ENCODE measurements at places on chromosomes 3 and 15.
A peak's percentile ranks its signal among the peaks of the same experiment; 100 is the strongest.

DNA sequence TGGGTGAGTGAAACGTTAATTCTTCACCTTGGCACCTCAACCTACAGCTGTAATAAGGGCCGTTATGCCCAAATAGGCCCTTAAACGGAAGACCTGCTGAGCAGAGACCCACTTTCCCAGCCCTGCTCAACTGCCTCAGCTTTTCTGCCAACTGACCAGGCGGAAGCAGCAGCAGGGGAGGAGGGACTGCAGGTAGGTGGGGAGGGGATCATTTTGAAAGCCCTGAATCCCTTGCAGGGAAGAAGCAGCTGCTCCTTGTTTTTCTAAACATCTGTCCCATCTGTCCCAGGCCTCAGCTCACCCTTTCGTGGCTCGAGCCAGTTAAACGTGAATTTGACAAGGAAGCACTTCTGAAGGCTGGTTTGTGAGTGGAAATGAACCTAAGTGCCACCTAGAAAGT is 978 bp upstream of the CMC1 start:
- DNase-seq, result no peak

GRCh38 chr15:99476413-99477222 is 89.2 kb upstream of the MEF2A start:
- peak; percentile 90 for DNase-seq

GRCh38 chr3:196694202-196694638 is 17.8 kb downstream of the CEP19 start:
- DNase-seq, result peak; percentile 61

DNA sequence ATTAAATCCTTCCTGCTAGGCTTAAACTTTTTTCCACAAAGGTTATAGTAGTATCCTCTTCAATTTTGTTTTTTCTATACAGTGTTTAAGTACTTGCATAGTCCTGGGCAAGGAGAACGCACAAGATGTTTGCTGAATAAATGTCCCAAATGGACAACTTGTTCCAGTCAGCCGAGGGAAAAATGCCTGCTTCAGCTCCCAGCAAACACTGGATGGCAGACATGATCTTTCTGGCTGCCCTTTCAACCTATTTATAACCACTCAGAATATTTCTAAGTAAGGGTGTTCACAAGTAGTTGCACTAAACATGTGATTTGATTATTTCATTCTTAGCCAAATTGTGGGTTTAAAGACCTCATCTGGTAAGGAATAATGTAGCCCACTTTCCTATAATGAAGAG is 29.8 kb downstream of the GNB4 start:
- DNase-seq, result peak; percentile 31

GRCh38 chr15:35055416-35056105 is 29.5 kb downstream of the NANOGP8 start:
- DNase-seq, result no peak

DNA sequence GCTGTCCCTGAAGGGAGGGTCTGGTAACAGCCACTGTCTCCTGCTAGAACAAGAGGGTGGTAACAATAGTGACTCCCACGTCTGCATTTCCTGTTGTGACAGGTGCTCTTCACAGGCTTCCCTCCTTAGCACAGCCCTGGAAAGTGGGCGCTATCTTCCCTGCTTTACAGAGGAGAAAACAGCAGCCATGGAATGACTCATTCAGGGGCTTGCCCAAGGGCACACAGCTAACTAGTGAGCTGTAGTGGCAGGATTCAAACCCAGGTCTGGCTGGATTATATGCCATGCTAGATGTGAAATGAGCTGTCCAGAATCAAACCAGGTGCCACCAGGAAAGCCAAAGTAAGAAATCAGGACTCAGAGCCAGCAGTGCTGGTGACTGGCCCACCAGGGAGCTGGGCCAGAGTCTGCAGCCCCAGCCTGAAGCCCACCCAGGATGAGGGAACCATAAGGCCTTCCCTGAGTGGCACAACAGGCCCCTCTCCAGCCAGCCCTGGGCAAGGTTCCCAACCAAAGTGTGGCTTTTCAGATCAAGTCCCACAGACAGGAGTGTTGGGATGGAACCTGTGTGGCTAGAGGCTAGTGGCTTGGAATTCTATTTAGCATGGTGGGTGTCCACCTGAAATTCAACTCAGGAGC is 102.4 kb downstream of the ETFA start:
- no peak for DNase-seq

DNA sequence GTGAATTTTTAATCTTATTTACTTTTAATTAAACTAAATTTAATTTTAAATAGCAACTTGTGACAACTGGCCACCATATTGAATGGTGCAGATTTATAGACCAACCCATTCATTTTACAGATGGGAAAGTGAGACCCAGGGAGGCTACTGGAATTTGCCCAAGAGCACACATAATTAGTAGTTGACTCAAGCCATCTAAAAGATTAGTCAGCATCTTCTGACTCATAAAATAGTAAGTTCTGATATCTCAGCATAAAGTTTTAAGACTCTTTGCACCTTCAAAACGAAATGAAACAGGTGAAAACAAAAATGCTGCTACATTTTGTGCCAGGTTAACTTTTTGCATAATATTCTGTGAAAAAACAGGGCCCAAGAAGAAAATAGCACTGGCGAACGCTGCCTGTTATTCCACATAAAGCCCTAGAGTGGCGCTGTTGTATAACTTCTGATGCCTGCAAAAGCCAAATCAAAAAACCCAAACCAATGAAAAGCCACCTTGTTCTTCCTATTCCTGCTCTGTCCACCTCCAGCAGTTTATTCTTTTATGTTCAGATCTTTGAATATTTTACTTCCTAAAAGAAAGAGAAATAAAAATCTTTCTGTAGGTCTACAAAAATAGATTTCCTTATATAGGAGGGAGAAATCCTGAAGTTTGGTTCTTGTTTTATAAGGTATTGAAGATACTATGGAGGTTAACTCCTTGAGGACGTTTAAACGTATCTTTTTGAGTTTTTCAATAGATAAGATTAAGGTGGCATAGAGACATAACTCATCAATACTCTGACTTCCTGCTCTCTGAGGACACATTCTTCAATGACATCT is 62.8 kb downstream of the OTOL1 start:
- DNase-seq, result peak; percentile 7

DNA sequence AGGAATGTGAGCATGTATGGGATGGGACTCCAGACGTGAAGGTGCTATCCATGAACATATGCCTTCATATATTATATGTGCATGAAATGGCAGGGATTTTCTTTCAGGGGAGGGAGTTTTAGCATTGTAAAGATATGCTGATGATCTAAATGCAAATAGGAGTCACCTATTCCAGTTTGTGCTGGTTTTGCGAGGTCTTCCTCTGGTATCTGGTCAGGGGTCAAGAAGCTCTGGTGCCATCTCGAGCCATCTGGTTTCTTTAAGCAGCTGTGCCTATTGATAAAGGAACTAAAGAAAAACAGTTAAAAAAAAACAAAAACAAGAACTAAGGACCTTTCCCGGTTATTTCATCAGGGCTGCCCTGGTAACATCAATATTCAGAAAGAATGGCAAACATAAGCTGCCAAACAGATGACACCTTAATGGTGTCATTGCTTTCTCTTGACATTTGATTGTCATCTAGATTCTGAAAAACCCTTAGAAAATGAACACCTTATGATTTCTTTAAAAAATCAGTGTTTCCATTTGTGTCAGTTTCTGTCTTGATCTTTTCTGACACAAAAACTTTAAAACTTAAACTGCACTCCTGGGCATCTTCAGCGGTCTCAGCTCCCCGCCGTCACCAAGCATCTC is 22.7 kb downstream of the APH1B start:
- no peak for DNase-seq

DNA sequence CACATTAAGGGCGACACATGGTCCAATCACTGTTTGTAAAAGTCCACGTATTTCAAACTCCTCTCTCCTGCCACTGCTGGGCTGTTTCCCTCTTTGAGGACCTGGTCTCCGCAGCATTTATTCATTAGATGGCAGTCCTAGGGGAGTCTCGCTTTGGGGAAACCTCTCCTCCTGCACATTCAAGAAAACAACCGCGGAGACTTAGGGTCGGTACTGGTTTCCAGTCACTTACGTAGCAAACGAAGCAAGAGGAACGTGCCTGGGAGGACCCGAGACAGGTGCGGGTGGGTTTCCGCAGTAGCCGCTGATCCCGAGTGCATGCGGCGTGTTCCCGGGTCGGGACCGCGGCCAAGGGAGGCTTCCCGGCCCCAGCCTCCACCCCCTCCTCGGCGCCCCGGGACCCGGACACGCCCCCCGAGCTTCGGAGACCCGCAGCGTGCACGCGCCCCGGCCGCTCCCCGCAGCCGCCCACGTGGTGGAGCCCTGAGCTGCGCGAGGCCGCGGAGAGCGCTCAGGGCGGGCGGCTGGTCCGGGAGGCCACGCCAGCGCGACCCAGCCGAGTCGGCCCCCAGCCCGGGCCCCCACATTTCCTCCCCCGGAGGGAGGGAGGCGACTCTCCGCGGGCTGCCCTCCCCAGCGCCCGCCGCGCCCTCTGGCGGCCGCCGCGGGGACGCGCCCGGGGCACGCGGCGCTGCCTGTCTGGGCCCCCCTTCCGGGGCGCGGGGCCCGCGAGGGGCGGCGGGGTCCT is 1.1 kb upstream of the IGF1R start:
- DNase-seq, result peak; percentile 82

DNA sequence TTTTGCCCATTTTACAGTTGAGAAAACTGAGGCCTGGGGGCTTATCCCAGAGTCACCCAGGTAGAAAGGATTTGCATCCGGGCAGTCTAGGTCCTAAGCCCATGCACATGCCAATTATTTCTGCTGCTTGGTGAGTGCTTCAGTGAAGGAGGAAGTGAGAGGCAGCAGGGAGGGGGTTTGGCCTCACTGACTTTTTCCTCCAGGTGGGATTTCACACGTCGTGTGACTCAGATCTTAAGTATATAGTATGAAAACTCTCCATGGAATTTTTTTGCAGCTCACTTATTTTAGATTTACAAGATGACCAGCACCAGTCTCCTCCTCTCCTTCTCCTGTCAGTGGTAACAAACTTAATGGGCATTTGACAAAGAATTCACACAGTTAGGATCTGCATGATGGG is 4.6 kb downstream of the ITGA11 start:
- DNase-seq, result no peak

DNA sequence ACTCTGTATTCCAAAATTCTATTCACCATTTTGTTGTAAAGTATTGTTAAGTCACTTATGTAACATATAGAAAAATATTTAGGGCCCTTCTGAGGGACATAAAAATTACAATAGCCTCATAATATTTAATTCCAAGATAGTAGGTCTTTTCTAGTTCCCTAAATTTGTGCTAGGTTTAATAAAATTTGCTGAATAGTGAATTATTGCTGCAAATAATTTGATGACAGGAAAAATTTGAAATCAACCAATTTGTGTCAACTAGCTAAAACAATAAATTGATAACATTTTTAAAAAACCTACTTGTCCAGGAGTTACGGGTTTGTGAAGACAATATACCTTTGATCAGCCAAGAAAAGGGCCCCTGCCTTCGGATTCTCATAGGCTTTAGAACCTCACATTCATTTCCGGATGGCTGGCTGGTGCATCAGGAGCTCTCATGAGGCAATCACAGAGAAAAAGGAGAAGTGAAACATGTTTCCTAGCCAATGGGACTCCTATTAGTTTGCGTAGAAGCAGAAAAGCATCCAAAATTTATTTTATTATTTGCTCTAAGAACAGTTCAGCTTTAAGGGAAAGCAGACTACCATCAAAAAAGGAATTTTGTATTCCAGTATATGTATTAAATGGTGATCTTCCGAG is 177.2 kb downstream of the LRRC3B start:
- no peak for DNase-seq

DNA sequence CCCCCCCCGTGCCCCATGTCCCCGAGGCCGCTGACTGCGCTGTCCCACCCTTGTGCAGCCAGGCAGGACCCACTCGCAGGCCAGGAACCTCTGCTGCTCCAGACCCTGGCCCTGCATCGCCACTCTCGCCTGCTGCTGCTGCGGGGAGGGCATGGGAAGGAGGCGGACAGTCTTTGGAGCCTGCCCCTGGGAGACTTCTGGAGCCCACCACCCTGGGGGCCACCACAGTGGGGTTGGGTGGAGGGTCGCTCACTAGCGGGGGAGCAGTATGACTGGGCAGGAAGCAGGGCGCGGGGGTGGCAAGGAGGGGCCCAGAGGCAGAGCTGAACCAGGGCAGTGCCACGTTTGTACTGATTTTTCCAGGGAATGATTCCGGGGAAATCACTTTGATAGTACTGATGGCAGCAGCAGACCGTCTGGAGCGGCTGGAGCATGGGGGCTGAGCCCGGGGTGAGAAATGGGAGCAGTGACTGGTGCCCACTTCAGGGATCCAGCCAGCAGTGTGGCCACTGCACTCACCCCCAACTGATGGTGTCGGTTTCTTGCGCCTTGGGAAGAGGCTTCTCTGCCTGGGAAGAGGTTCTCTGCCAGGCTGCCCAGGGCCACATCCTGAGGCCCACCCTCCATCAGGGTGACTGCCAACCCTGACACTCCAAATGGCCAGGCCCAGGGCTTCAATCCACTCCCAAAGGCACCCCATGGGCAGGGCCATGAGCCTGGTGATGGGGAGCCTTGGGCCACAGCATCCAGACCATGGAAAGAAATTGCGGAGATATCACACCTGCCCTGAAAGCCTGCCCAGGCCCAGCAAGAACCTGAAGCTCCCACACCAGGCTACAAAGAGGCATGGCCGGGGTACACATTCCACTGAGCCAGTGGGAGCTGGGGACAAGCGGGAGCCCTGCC is 53.7 kb downstream of the LSAMP start:
- DNase-seq, result no peak

Data from AG08396 (cell line).